ENCODE measurements at places on chromosomes 16 and 17. TPM values are rescaled to one million over a fixed set of nuclear protein-coding genes. Genes with fewer than 3 reads are reported as not detected.

OR1F1 gene
- total RNA-seq: not detected

GRCh38 chr17:21213638-21214014 lies 335 bp downstream of the TMEM11 start:
- DNase-seq: no peak

RNF227 gene
- total RNA-seq: 29.2 TPM

GRCh38 chr17:80337195-80337895 lies 76.7 kb downstream of the RNF213 start:
- DNase-seq: no peak

GRCh38 chr17:59897090-59897489 lies 4.2 kb downstream of the RPS6KB1 start:
- DNase-seq: no peak

DNA sequence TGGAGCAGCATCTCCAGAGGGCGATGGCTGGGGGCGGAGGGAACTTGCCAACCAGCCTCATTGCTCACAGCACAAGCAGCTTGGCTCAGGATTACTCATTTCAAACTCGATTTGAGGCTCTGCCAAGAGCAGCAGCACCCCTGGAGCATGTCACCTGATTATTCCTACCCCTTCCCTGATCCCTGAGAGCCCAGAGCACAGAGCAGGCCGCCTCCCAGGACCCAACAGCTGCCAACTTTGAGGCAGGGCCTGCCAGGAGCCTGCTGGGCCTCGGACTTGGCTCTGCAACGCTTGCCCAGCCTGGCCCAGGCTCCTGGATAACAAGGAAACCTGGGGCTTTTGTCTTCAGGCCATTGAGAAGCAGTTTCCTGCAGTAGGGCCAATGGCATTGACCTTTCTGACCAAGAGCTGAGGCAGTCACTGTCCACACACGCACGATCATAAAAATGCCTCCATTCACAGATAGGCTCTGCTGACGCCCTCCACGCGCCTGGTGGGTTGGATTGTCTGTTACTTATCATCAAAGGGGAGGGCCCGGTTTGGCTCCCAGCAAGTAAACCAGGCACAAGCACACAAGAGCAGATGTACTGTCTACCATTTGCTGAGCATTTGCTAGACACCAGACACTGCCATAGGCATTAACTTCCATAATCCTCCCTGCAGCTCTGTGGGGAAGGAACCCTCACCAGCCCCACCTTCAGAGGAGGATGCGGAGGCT lies 406.6 kb upstream of the EEF2KMT start:
- no peak for DNase-seq

ALOX15B gene
- 3.7 TPM for total RNA-seq

DNA sequence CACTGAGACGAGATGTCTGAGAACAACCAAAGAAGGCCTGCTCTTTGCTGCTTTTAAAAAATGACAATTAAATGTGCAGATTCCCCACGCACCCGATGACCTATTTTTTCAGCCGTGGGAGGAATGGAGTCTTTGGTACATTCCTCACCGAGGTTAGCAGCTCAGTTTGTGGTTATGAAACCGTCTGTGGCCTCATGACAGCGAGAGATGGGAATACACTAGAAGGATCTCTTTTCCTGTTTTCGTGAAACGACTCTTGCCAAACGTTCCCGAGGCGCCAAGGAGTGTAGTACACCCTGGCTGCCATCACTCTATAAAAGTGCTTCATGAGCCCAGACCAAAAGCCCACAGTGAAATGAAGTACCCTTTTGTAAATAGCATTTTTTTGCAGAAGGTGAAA lies 87.8 kb downstream of the CRISPLD2 start:
- DNase-seq: no peak

DNA sequence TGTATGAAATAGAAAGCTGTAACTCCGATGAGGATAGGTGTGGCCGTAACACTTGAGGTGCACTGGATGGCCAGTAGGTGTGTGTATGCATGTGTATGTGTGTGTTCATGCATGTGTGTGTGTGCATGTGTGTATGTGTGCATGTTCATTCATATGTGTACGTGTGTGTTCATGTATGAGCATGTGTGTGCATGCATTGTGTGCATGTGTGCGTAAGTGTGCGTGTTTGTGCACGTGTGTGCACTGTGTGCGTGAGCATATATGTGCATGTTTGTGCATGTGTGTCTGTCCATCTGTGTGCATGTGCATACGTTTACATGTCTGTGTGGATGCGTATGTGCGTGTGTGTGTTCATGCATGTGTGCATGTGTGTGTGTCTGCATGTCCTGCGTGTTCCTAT lies 145.5 kb downstream of the C16orf95 start:
- no peak for DNase-seq

DNA sequence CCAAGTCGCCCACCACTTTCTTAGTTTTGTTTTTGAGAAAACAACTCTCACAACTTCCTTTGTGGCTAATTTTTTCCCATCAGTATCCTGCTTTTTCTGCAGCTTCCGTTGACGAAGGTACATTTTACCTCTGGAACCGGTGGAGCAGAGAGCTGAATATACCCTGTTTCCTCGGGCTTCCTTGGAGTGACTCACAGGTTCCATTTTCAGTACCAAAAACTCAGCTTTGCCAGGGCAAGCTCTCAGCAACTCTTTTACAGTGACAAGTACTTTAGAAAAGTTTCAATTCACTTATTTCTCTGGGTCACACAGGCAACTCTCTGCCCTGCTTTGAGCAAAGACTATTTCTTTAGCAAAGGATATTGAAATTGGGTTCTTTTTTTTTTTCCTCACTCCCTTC lies 318.9 kb downstream of the SNX29 start:
- DNase-seq: no peak

HAS3 gene
- 0.42 TPM for total RNA-seq

GRCh38 chr17:80287038-80287437 lies 26.4 kb downstream of the RNF213 start:
- DNase-seq: no peak

DNA sequence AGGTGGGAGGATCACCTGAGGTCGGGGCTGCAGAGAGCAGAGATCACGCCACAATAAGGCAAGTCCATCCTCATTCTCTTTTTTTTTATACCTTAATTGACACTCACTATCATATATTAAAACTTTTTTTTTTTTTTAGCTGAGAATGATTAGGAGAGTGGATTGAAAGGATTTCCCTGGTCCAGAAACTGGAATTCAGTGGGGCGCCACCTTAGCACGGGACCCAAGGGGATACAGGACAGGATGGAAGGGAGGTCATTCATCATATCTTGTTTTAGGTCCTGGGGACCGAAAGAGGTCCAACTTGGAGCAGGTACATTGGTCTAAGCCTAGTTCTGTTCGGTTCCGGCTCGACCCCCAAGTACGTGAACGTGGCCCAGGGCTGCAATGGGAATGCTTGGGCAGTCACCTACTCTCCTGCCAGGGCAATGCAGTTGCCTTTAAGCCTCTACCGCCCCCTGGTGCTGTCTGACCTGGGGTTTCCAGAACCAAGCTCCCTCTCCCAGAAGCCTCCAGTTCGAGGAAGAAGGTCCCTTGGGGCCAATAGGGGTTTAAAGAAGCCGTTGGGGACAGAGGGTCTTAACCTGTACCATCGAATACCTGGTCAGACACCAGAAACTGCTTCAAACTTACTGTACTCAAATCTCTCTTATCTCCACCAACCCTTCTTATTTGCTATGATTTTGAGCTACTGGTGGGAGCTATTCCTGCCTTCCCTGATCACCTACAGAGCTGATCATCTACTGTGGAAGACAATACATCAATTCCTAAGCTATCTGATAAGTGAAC lies 19.9 kb upstream of the GPATCH8 start:
- no peak for DNase-seq

DNA sequence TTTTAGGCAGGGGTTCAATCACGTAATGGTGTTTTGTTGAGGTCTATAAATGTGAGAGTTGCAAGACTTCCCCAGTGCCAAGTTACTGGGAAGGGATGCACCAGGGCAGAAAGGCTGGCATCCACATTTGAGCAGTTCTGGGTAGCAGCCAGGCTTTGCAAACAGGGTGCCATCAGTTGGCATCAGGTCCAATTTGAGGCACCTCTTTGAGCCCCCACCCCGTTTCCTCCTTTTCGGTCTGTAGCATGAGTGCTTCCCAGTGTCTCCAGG lies 142.6 kb upstream of the CACNG5 start:
- no peak for DNase-seq

DNA sequence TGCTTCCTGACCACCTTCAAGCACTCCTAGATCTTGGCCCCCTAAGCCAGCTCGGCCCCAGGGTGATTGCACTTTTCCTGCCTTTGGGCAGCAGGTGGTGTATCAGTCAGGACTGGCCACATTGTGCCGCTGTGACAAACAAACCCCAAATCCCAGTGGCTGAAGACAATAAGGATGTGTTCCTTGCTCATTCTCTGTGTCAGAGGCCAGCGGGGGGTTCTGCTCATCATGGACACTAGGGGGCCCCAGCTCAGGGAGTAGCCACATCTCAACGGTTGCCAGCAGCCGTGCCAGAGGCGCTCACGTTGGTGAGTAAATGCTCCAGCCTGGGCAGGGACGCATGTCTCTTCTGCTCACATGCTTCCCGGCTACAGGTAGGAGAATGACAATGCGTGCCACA lies 60.4 kb downstream of the ZDHHC7 start:
- no peak for DNase-seq

CCL8 gene
- 2.0 TPM for total RNA-seq

DNA sequence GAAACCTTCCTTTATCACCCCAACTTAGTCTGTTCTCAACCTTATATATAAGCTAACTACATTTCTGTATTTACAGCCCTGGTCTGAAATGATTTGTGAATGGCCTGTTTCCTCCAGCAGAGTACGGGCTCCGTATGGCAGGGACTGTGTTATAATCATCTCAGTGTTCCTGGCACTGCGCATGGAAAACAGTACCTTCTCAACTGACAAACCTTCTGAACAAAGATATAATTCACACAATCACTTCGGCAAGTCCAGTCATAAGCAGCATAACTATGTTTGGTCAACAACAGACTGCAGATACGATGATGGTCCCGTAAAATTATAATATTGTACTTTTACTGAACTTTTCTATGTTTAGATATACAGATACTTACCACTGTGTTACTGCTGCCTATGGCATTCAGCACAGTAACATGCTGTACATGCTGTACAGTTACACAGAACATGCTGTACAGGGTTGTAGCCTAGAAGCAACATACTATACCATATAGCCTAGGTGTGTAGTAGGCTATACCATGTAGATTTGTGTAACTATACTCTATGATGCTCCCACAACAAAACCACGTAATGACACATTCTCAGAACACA lies 30.0 kb downstream of the ANKFY1 start:
- DNase-seq: no peak

DNA sequence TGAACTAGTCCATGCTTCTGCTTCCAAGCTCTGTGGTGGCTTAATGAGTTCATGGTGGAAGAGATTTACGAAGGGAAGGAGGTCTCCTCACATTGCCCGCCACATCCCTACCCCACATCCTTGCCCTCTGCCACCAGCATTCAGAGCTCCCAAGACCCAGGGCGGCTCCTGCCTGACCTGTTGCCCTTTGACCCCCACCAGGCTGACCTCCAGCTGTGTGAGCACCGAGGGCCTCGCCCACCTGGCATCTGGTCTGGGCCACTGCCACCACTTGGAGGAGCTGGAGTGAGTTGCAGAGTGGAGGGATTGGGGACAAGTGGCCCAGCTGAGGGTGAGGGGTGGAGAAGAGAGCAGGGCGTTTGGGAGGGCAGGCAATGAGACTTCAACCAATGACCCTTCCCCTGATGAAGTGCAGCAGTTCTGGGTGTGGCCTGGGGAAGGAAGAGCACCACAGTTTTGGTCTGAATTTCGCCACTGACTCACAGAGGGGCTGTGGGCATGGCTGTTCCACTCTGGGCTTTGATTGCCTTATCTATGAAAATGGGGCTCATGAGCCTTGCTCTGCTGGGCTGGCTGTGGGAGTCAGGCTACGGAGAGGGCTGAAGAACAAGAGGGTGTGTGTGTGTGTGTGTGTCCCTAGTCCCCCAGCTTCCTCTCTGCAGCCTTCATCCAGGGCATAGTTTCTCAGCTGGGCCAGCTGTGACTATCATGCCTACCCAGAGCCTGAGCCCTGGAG lies 22.6 kb upstream of the CPNE2 start:
- no peak for DNase-seq

GRCh38 chr16:82004601-82005000 lies 6.7 kb downstream of the SDR42E1 start:
- DNase-seq: no peak

BCAR1 gene
- total RNA-seq: 45.7 TPM

- no peak for DNase-seq
Observed at GRCh38 chr17:9729034-9729650, 62.2 kb downstream of the DHRS7C start.

- peak; percentile 88 for DNase-seq
Observed at GRCh38 chr17:40615068-40615840, 32.4 kb downstream of the SMARCE1 start.

DNA sequence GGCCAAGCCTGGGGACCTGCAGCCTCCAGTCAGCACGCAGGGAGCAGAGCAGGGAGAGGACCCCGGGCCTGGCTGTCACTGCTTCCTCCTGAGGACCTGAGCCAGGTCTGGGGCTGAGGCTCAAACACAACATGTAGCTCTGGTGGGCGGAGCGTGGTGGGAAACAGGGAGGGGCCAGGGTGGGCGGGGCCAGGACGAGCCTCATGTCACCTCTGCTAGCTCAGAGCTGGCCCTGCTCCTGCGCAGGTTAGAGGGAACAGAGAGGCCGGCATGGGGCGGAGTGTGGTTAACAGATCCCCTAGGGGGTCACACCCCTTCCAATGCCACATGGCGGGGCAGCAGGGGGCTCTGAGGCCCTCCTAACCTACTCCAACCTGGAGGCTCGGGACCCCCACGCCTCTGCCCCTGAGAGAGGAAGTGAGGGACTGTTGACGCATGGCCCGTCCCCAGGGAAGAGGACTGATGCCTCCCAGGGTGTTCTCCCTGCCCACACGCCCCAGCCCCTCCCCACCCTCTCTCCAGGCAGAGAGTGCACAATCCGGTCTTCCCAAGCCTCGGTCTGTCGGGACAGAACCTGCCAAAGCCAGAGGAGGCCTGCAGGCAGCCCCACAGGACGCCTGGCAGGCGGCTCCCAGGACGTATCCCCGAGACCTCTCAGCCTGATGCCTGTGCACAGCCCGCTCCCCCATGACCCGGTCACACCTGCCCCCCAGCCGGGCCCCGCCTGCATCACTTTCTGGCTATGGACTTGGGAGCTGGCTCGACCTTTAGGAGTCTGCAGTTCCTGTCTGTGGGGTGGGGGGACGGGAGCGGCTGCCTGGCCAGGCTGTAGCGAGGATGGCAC lies 15.2 kb downstream of the PIEZO1 start:
- DNase-seq: no peak

ABCA9 gene
- total RNA-seq: 19.8 TPM

GRCh38 chr17:15478845-15479244 lies 11.4 kb upstream of the CDRT4 start:
- DNase-seq: no peak
